Upper lobe of left lung (tissue), 6 donors: ENCODE measurements at places on chromosomes 5 and 9. TPM values are rescaled to one million over a fixed set of nuclear protein-coding genes. Genes with fewer than 3 reads are reported as not detected.

GRCh38 chr5:175629793-175630192, 28.1 kb upstream of the HRH2 start:
- no peaks in the 10 kb centered on the region for H3K36me3 ChIP-seq
- DNase-seq: no peak
- H3K27me3 ChIP-seq: no peaks in the 10 kb centered on the region
- H3K4me3 ChIP-seq: no peak overlapping the region

GRCh38 chr5:160083501-160083900, 35.7 kb downstream of the PWWP2A start:
- H3K4me1 ChIP-seq: no peaks in the 10 kb centered on the region
- DNase-seq: no peak
- H3K27me3 ChIP-seq: no peaks in the 10 kb centered on the region
- H3K36me3 ChIP-seq: no peaks in the 10 kb centered on the region
- H3K27ac ChIP-seq: no peak overlapping the region

GRCh38 chr9:108056805-108057386, 567.3 kb upstream of the KLF4 start:
- H3K27me3 ChIP-seq: no peaks in the 10 kb centered on the region
- no peak overlapping the region for H3K4me3 ChIP-seq
- peaks cover 30% of the 10 kb centered on the region for H3K4me1 ChIP-seq
- H3K27ac ChIP-seq: no peak overlapping the region
- no peak for DNase-seq

GRCh38 chr5:81212211-81212751, 20.8 kb upstream of the CKMT2 start:
- H3K36me3 ChIP-seq: no peaks in the 10 kb centered on the region
- DNase-seq: peak; percentile 69
- H3K27ac ChIP-seq: no peak overlapping the region
- no peaks in the 10 kb centered on the region for H3K4me1 ChIP-seq

- DNase-seq: no peak
- no peak overlapping the region for H3K4me3 ChIP-seq
- no peaks in the 10 kb centered on the region for H3K4me1 ChIP-seq
- no peaks in the 10 kb centered on the region for H3K36me3 ChIP-seq
Measured at GRCh38 chr9:134935701-134936345, 18.1 kb upstream of the FCN1 start.

GRCh38 chr9:133709691-133710571, 28.2 kb downstream of the SARDH start:
- H3K27me3 ChIP-seq: no peaks in the 10 kb centered on the region
- DNase-seq: peak; percentile 85
- H3K27ac ChIP-seq: no peak overlapping the region
- H3K36me3 ChIP-seq: no peaks in the 10 kb centered on the region
- peaks cover 4% of the 10 kb centered on the region for H3K4me1 ChIP-seq

GRCh38 chr9:134469041-134469875, 143.0 kb downstream of the RXRA start:
- H3K27ac ChIP-seq: peak overlapping the region; percentile 23
- H3K4me3 ChIP-seq: no peak overlapping the region
- no peaks in the 10 kb centered on the region for H3K27me3 ChIP-seq
- H3K36me3 ChIP-seq: no peaks in the 10 kb centered on the region

- no peaks in the 10 kb centered on the region for H3K27me3 ChIP-seq
- H3K4me1 ChIP-seq: peaks cover 69% of the 10 kb centered on the region
- peak overlapping the region; percentile 52 for H3K27ac ChIP-seq
- no peaks in the 10 kb centered on the region for H3K36me3 ChIP-seq
Measured at GRCh38 chr5:124740071-124740470, 6.4 kb downstream of the ZNF608 start.

GRCh38 chr5:123496892-123497291, 15.1 kb upstream of the CSNK1G3 start:
- H3K27me3 ChIP-seq: no peaks in the 10 kb centered on the region
- no peak for DNase-seq
- H3K4me3 ChIP-seq: no peak overlapping the region
- H3K4me1 ChIP-seq: no peaks in the 10 kb centered on the region
- H3K27ac ChIP-seq: no peak overlapping the region
- no peaks in the 10 kb centered on the region for H3K36me3 ChIP-seq

DNA sequence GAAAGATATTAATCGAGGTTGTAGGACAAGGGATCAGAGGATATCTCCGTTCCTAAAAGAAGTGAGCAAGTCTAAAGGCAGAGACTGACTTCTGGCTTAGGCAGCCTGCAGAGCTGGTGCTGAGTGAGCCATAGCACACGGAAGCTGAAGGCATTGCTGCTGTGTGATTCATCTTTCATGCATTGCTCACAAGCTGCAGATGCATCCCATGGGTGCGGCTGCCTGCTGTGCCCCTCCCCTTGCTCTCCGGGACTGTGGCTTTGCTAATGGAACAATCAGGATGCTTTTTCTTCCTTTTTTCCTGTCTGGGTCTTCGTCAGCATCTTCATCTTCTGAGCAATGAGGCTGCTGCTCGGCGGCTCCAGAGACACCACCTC, 341.4 kb downstream of the DIRAS2 start:
- no peaks in the 10 kb centered on the region for H3K4me1 ChIP-seq
- no peak for DNase-seq
- no peak overlapping the region for H3K27ac ChIP-seq
- no peaks in the 10 kb centered on the region for H3K36me3 ChIP-seq

GRCh38 chr9:137494104-137494544, 35.0 kb upstream of the NSMF start:
- no peak overlapping the region for H3K27ac ChIP-seq
- no peak overlapping the region for H3K4me3 ChIP-seq
- DNase-seq: no peak

The STK32A gene
- total RNA-seq: 2.7 TPM

The GLRA1 gene
- total RNA-seq: not detected

The CAMK2A gene
- total RNA-seq: 1.8 TPM

The BARHL1 gene
- total RNA-seq: not detected
